NCI-H2081 treated with DMSO at 0.1 percent for 48 hours (cell line): ENCODE measurements at places on chromosomes 6 and 20.

DNA sequence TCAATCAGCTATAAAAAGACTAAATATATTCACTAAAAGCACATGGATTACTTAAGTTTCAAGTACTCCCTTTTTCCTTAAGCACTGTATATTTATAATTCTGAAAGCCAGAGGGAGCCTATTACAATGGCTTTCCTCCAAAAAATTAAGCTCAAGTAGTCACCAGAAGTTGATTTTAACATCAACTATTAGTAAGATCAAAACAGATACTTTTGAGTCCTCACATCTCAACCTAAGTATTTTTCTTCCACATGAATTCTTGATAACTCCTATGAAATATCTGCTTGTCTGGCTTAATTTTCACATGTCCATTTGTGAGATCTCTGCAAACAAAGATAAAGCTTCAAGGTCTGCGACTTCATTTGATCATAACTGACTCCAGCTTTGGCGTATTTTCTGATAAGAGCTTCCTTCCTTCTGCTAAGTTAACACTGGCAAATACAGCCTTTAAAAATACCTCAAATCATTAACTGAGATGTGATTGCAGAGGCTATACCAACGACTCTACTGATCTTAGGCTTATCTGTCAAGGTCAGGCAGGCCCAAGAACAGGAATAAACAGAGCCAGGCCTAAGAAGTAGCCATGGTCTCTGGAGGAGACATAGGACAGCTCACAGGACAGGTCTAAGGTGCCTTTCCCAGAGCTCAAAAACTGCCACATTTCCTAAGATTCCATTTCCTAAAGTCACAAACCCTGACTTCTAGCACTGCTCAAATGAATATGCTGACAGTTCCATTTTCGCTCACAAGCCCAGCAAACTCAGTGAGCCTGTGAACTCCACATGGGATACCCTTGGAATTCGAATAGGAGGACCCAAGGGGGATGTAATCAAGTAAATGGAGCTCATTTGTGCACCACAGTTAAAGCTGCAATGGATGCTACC, 10.0 kb downstream of the SNX5 start:
- no peak for DNase-seq

DNA sequence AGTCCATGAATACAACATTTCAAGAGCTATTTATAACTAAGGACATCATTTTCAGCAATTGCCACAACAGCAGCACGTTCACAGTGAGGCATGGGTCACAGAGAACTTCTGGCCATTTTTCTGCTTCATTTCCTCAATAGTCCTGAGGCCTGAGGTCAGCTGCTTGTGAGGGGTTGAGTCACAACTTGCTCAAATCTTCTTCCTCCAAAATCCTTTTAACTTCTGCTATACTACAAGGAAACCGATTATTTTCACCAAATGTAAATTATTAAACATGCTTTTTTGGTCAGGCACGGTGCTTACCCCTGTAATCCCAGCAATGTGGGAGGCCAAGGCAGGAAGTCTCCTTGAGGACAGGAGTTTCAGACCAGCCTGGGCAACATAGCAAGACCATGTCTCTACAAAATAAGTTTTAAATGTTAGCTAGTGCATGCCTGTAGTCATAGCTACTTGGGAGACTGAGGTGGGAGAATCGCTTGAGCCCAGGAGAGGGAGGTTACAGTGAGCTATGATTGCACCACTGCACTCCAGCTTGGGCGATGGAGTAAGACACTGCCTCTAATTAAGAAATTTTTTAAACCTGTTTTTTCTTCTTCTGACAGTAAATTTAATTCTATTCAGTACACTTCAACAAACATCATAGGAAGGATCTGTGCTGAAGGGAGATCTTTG, 11.1 kb upstream of the SLC16A10 start:
- DNase-seq: no peak

DNA sequence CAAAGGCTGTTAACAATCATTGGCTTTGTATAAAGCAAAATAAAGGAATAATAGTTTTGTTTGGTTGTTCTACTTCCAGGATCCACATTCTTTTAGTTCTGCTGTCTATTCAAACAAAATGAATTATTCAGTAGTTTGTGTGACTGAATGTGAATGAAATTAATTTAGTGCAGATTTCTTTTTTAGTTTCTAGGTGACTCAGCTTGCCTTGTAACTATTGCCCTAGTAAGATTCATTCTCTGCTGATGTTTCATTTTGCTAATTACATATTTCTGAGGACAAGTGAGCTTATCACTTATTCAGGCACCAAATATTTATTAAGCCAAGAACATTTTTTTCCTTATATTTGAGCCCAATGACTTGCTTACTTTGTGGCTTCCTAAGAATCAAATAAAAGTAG, 46.5 kb upstream of the RIPOR2 start:
- DNase-seq: no peak

DNA sequence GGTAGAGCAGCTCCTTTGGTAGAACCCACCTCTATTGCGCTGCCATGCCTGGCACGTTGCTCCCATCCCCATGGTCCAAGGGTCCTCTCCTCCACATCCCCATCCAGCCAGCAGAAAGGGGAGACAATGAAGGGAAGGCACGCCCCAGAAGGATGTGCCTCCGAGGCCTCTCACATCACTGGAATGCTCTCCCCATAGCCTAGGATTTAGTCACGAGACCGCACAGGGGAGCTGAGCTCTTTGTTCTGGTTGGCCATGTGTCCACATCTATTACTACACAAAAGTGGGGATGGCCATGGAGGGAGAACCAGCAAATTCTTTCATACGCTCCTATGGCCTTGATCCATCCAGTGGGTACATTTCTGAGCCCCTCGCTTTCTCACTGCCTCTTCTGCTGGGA, 60.5 kb upstream of the SALL4 start:
- no peak for DNase-seq

DNA sequence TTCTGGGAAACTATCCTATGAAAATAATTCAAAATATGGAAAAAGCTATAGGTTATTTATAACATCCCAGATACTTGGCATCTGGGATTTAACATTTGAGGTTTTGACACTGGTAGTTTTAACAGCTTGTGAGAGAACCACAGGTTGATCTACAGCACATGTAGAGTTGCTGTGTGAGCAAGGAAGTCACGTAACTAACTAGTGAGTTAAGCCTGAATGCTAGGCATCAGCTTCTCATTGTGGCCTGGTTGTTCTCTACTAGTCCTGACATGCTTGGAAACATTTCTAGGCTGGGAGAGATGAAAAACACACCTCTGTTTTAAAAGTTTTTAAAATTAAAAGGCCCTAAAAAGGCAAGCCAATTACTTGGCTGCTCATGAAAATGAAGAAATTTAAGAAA, 28.2 kb downstream of the ESF1 start:
- no peak for DNase-seq

- no peak for DNase-seq
Measured at GRCh38 chr6:142121342-142121741, 11.4 kb upstream of the GJE1 start.

DNA sequence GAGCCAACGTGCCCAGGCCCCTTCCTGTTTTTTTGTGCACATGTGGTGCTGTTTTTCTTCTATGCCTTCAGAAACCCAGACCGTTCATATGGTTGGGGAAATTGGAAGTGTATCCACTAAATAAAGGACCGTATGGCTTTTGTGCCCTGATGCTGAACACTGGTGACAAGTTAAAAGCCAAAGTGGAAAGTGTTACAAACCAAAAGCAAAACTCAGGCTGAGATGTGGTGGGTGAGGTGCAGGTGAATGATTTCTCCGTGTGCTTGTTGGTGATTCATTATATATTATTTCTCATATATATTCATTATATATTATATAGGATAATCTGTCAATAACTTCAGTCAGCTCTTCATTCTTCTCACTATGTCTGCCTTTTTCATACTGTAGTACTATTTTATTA, 148.6 kb downstream of the SOBP start:
- no peak for DNase-seq

DNA sequence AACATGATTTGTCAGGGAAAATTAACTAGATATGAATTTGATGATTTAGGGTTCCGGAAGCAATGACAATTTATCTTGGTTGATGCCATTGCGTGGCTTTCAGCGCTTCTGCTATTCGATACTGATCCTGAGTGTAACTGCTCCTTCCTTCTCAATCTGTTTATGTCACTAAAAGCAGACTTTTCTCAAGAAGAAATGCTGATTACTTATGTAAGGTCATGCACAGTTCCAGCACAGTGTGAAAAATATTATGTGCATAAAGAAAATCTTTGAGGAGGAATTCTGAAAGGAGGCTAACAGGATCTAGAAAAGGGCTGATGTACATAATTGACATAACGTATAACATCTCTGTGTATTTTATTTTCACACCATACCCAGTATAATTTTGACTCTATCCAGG, 336.6 kb downstream of the PACRG start:
- no peak for DNase-seq

DNA sequence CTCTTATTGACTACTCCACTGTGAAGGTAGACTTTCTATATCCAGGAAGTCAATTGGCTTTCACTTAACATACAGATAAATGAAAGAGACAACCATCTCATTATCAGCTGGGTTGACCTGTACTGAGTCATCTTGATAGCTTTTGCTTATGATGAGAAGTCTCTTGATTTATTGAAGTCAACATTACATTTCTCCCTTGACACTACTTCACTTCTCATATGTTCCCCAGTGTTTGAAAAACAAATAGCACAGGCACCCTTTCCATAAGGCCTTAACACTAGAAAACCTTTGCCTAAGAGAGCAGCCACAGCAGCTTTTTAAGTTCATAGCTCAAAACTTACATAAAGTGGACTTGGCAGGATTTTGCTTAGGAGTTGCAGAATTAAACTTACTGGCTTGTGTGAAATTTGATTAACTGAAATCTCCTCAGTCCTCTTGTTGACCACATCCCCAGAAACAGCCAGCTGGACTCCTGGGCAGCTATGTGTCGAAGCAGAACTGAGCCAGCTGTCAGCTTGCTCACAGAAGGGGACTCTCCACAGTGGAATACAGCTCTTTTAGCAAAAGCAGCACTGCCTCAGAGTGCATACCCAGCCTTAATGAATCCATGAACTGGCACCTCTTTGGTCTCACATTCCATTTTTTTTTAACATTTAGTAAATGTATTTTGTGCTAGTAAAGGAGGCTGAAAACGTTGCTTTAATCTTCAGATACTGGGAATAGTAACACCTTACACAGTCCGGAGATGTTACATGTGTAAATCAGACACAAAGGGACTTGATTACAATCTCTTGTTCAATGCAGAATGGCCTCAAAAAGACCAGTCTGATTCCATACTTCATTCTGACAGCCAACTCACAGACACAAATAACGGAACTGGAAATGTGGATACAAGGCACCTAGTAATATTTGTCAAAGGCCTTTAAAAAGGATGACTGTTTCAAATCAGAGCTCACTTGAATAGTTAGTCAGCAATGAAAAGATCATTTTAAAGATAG, 1532.7 kb downstream of the HACE1 start:
- no peak for DNase-seq

DNA sequence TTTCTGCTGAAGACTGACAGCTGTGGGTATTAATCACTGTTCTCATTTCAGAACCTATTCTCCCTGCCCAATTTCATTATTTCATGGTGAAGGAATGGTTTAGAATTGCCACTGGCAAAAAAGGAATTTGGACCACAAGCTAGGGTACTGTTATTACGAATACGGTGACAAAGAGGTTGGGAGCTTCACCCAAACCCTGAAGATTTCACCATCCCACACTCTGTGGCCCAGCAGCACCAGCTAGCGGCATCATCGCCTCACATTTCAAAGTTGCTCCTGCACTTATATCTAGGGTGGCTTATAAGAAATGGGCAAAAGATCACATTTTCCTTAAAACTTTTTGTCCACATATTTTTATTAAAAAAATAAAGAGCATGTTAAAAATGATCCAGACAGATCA, 236.1 kb downstream of the SYNDIG1 start:
- DNase-seq: no peak

GRCh38 chr20:9442858-9443257, 71.5 kb upstream of the LAMP5 start:
- no peak for DNase-seq

DNA sequence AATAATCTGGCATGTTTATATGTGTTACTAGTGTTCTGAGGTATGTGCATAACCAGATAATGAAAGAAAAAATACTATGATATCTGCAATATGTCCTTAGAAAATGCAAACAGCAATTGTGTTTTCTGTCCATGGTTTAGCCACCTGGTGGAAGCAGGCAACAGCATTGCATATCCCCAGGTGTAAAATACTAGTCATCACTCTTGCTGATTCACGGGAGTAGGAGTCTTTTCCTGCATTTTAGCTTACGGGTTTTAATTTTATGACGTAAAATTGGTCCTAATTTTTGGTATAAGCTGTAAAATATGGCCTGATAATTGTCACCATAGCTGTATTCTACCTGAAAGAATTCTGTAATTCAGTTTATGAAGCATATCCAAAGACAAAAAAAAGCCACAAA, 2.5 kb downstream of the RNF182 start:
- peak; percentile 16 for DNase-seq

- DNase-seq: no peak
Measured at GRCh38 chr20:64277571-64278316, 22.2 kb downstream of the PCMTD2 start.

DNA sequence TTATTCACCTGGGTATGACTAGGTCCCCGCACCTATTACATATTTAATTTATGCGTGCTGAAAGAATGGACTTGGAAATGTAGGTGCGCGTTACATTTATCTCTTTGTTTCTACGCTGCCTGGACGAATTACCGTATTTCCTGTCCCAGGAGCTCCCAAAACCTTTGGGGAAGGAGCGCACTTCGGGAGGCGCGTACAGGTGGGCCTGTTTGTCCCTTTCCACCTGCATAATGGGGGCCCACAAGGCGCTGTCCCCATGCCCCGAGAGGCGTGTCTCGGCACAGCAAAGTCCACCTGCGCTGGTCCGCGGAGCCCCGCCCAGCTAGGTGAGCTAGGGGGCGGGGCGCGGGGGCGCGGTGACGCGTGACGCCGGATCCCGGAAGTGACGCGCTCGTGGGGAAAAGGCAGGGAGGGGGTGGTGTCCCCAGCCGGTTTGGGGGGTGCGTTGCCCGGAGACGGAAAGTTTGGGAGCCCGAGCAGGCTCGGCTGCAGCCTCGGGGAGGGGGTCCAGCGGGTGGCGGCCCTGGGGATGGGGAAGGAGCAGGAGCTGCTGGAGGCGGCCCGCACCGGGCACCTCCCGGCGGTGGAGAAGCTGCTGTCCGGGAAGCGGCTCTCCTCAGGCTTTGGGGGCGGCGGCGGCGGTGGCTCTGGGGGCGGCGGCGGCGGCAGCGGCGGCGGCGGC, at the start of gene ANKS1A:
ANKS1A (plus strand) TSS at position 382 of the 682 bp plus-strand sequence; CDS start at position 530, 148 bp downstream.
- DNase-seq: no peak
